ENCODE measurements at places on chromosomes 16 and 17.

DNA sequence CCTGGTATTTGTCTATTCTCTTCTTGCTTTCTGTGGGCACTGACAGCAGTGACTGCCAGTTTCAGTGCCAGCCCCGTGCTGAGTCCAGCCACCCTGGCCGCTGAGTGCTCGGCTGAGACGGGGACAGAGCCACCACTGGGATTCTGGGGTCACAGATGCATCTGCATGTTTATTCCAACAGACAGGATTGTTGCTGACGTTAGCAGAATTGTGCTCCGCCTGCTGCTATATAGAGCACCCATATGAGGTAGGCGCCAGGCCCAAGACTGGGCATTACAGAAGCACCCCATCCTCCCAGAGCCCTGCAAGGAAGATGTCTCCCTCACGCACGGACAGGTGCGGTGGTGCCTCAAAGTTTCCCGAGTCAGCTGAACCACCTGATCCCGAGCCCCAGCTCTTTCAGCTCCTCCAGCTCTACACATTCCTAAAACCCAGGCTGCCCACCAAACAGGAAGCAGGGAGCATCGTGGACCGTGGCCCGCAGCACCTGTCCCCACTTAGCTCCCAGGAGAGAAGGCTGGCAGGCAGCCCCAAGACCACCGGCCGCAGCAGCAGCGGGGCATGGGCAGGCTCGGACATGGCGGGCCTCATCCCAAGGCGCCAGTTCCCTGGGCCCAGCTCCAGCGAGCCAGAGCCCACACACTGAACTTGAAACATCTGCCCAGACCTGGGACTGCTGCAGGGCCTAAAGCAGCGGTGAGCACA is 44.9 kb upstream of the RASD1 start:
- DNase-seq = no peak

GRCh38 chr17:80035937-80036714 is at the start of gene CCDC40:
CCDC40 (plus strand) TSS chr17:80036642; CDS start chr17:80036663, 21 bp downstream.
- peak; percentile 86 for DNase-seq

- no peak for DNase-seq
These were observed 3.2 kb downstream of the CBX4 start for GRCh38 chr17:79835953-79836509.

DNA sequence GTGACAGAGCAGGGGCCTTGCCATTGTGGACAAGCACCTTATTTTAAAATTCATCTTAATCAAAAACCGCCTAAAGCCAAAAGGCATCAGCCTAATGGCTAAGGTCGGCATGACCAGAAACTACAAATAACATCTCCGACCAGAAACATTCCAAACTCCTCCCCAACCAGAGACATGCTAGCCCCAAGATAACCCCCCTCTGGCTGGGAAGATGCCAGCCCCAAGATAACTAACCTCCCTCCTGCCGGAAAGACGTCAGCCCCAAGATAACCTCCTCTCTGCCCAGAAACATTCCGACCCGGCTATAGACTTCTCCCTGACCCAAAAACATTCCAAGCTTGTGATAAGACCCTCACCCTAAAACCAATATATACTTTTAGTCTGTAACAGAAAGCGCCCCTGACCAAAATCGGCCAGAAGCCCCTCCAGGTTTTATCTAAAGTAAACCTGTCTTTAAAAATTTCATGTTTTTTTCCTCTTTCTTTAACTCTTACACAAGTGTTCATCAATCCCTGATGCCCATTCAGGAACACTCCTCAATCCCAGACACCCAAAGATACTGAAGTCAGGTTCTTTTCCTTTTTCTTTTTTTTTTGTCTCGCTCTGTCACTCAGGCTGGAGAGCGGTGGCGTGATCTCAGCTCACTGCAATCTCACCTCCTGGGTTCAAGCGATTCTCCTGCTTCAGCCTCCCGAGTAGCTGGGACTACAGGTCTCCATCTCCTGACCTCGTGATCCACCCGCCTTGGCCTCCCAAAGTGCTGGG is 32.7 kb downstream of the TLE7 start:
- DNase-seq = no peak

GRCh38 chr16:60553090-60553757 is 1483.0 kb downstream of the CDH8 start:
- no peak for DNase-seq

GRCh38 chr17:6415616-6416015 is 19.3 kb downstream of the AIPL1 start:
- no peak for DNase-seq
